ENCODE measurements at places on chromosomes 5 and 9. TPM values are rescaled to one million over a fixed set of nuclear protein-coding genes. Genes with fewer than 3 reads are reported as not detected.
A peak's percentile ranks its signal among the peaks of the same experiment; 100 is the strongest.

DNA sequence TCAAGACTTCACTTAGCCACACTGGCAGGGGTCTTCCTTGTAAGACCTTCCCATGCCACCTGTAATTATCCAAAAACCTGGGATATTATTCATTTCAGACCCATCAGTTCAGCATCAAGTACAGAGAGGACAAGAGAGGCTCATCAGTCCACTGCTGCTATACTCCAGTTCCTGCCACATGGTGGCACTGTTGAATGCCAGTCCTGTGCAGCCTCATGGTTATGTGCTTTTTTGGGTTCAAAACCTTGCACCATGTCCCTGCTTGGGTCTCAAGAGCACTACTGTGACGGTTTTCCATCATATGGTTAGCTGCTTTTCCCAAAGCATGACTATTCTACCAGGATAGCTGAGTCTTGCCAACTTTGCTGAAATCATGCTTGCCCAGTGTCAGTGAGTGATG, 8.5 kb downstream of the PTGS1 start:
- no peak for DNase-seq

GRCh38 chr9:101458963-101459631, 23.5 kb upstream of the ALDOB start:
- DNase-seq = peak; percentile 17

- no peak for DNase-seq
Observed at GRCh38 chr9:125887172-125887571, 140.0 kb downstream of the PBX3 start.

GRCh38 chr5:56421246-56422075, 188.3 kb upstream of the ANKRD55 start:
- DNase-seq = no peak

DNA sequence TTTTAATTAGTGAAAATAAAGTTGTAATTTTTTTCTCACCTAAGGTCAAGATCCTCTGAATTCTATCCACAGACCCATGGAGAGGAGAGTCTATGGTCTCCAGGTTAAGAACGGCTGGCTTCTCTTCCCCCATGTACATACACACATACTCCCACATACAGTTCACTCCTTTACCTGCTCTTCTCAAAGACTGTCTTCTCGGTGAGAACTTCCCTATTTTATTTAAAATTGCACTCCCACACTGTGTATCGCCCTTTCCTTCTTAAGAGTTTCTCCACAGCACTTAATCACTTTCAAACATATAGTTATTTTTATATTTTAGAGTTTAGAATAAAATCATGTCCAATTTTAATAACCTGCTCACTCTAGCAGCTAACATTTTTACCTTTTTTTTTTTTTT, 3.6 kb upstream of the JADE2 start:
- no peak for DNase-seq

DNA sequence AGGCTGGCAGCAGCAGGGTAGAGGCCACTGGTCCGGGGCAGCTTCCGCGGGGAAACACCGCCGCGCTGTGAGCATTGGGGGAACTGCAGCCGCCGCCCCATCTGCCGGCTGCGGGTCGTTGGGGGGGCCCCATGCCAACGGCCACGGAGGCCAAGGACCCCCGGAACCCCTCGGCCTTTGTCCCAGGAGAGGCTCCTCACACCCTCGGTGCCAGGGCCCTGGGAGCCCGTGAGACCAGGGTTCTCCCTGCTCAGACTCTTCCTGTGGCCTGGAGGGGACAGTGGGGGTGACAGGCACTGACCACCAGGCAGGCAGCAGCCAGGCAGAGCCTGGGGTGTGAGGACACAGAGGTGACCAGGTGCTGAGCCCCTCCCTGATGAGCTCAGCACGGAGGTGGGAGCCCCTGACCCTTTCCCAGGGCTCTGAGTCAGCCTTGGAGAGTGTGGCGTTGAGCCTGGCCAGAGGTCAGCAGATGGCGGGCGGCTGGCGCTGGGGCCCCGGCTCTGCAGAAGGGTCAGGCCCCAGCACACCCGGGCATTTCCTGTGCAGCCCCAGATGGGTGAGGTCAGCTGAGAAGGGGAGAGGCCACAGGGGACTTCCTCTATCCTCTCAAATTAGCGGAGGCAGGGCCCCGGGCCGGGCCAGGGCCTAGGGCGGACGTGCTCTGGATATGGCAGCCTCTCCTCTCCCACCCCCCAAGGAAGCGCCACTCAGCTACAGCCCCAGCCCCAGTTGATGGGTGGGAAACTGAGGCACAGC, 17.9 kb upstream of the EGFL7 start:
- peak; percentile 79 for DNase-seq

DNA sequence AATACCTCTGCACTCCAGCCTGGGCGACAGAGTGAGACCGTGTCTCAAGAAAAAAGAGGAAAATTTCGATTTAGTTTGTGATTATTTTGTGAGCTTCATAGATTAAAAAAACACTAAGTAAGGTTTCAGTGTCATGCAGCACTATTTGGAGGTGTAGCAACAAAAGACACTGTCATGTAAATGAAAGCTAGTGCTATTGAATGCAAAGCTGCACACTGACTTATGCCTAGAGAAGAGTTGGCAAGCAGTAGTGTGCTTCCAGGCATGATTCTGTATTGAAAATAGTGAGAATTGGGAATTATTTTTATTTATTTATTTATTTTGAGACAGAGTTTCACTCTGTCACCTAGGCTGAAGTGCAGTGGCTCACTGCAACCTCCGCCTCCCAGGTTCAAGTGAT, 34.5 kb downstream of the DDX46 start:
- no peak for DNase-seq

- DNase-seq = no peak
Observed at GRCh38 chr5:159833846-159834245, 82.4 kb upstream of the ADRA1B start.

DNA sequence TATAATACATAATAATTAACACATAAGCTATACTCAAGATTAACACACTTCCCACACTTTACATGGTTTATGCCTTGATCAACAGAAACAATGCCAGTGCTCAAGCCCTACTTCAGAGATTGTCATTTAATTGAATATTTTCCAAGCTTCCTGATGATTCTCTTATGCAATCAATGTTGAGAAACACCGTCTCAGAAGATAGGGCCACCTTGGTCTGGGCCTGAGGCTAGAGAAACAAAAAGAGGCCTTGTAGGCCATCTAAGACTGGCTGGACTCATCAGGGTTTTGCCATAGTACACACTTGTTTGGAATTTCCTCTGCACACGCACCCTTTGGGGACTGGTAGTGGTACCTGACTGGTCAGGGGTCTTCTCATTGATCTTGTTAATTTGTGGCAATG, 16.3 kb downstream of the C9orf152 start:
- no peak for DNase-seq

- no peak for DNase-seq
Observed at GRCh38 chr9:94082956-94083355, 1.3 kb upstream of the PTPDC1 start.

- no peak for DNase-seq
Observed at GRCh38 chr5:119626086-119626485, 3.3 kb upstream of the FAM170A start.

DNA sequence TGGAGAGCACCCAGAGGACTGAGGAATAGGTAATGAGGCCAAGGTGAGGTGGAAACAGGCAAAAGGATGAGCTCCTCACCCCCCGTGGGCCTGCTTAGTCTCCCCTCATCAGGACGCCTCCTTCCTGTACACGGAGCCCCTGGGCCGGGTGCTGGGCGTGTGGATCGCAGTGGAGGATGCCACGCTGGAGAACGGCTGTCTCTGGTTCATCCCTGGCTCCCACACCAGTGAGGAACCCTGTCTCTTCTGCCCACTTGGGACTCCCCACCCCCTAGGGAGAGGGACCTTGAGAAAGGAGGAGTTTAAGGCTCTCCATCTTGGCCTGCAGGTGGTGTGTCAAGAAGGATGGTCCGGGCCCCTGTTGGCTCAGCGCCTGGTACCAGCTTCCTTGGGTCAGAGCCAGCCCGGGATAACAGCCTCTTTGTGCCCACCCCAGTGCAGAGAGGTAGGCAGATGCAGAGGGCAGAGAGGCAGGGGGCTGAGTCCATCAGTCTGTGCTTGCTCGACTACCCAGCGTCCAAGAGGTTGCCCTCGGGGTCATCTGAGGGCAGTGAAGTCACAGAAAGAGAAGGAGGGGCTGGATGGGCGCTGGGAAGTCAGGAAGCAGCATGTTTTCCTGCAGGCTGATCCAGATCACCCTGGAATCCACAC, 7.0 kb downstream of the DOLK start:
- DNase-seq = no peak

DNA sequence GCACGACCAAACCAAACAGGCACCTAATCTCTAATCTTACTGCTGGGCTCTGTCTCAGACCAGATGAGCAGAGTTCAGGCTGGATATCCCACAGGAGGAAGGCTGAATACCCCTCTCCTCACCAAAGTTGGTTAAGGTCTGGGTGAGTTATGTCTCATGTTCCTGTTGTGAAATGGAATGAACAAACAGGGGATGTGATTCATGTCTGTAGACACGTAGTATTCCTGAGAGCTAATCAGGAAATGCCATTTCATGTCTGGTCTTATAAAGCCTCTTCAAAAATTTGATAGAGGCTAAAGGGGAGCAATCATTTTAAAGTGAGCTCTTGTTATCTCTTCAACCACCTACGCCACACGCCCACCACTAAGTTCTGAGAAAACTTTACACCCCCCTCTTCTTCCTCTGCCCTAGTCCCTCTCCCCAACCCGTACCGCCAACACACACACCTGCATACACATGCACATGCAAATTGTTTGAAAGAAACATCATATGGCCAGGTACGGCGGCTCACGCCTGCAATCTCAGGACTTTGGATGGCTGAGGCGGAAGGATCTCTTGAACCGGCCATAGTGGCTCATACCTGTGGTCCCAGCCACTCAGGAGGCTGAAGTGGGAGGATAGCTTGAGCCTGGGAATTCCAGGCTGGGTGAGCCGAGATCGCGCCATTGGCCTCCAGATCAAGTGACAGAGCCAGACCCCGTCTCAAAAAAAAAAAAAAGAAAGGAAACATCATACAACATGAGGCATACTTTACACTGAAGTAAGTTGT, 69.8 kb upstream of the RAI14 start:
- DNase-seq = no peak

GRCh38 chr5:5632678-5633077, 210.2 kb downstream of the ICE1 start:
- DNase-seq = no peak

DNA sequence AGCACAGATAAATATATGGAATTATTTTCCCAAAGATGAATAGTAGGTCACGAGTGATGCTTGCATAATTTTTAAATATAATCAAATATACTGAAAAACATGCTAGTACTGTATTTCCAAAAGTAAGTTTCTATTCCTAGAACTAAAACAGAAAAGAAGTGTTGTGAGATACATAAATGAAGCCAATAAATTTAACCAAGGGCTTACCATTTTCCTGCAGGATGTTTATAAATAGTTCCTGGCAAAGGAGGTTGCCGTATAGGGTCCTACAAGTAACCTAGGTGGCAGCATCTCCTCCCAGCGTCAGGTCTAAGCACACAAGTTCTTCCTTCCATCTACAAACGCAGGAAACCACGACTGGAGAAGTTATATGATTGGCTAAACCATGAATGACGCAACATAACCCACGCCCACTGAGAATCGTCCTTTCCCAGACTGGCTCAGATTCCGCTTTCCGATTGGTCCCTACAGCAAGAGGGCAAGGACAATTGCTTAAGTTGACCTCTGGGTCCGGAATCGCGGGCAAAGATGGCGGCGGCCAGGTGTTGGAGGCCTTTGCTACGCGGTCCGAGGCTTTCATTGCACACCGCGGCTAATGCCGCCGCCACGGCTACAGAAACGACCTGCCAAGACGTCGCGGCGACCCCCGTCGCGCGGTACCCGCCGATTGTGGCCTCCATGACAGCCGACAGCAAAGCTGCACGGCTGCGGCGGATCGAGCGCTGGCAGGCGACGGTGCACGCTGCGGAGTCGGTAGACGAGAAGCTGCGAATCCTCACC, at the start of gene MRPS30:
TSS of gene MRPS30 (plus strand) at position 513 of the 780 bp plus-strand sequence. CDS start at position 529, 16 bp downstream.
- peak; percentile 93 for DNase-seq

GRCh38 chr5:153792305-153792704, 246.4 kb downstream of the FAM114A2 start:
- no peak for DNase-seq

Gene OR13C3
- not detected for total RNA-seq

Gene ADRB2
- 6.7 TPM for total RNA-seq

Gene COMMD10
- total RNA-seq = 21.7 TPM

Gene CCNJL
- total RNA-seq = not detected

Gene NUTM2F
- total RNA-seq = not detected

Gene SPINK7
- not detected for total RNA-seq

Data from activated CD4-positive, alpha-beta memory T cell treated with anti-CD3 and anti-CD28 coated beads, Interleukin-2, amount 10 ng/mL, durations not matched to agents 7 days and 5 days (primary cell).